ENCODE measurements at places on chromosomes 16 and 17. TPM values are rescaled to one million over a fixed set of nuclear protein-coding genes. Genes with fewer than 3 reads are reported as not detected.

Gene EPOP
- 1.3 TPM for total RNA-seq

DNA sequence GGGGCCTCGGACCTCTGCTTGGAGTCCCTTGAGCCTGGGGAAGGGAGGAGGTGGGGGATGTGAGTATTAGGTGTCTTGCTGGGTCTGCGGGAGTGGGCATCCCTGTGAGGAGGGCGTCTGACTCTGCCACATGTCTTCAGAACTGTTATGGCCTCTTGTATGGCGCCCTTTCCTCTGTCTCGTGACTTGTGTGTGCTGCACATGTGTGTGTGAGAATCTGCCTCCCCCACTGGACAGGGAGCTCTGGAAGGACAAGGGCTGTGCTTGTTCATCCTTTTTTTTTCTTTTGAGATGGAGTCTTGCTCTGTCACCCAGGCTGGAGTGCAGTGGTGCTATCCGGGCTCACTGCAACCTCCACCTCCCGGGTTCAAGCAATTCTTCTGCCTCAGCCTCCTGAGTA, 33.4 kb downstream of the ARHGAP23 start:
- no peak for DNase-seq

- DNase-seq: no peak
These were observed 19.6 kb downstream of the DNAH17 start for GRCh38 chr17:78557598-78558039.

DNA sequence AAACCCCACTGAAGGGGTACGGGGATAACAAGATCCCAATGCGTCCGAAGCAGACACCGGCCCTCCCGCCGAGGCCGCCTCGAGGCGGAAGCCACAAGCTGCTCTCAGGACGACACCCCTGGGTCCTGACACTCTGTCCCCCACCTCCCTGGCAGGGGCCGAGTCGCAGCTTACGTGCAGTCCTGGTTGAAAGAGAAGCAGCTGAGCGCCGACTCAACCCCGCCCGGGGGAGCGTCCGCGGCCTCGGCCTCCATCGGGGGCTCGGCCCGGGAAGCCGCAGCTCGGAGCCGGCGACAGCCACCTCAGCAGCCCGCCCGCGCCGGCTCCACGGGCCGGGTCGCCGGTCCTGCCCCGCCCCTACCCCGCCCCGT, at the start of gene WIPI1:
Gene WIPI1, minus strand, starts transcription at position 329 of the 371 bp plus-strand sequence. Its CDS starts 75 bp downstream, at position 254.
- no peak for DNase-seq

Data from kidney (tissue), 22 donors.